NCI-H1417 treated with DMSO at 0.1 percent for 48 hours (cell line): ENCODE measurements at places on chromosomes 6 and 20.

- DNase-seq = no peak
These were observed 1.1 kb upstream of the TCF15 start for GRCh38 chr20:611047-611842.

GRCh38 chr6:81937296-81937937 lies 184.9 kb upstream of the TENT5A start:
- no peak for DNase-seq

GRCh38 chr6:26497610-26498009 lies 2.5 kb upstream of the BTN1A1 start:
- DNase-seq = no peak

DNA sequence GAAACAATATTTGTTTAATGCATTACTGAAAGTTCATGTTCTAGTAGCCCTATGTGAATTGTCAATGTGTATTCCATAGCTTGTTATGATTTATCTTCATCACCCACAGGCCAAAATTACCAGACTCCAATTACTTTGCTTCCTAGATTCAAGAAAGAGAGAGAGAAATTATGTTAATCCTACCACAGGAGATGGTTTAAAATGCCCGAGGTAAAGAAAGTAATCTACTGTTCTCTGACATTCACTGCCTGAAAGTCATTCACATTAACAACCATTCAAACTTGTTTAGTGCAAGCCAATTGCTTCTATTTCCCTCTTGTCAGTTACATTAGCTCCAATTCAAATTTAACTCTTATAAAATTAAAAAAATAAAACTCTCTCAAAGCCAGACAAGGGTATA lies 260.4 kb upstream of the THEMIS start:
- DNase-seq = no peak

GRCh38 chr20:61354901-61355495 lies 102.9 kb downstream of the CDH4 start:
- no peak for DNase-seq

GRCh38 chr20:11311659-11312224 lies 606.0 kb upstream of the BTBD3 start:
- DNase-seq = no peak

GRCh38 chr6:158057213-158057987 lies 75.7 kb downstream of the SYNJ2 start:
- no peak for DNase-seq

DNA sequence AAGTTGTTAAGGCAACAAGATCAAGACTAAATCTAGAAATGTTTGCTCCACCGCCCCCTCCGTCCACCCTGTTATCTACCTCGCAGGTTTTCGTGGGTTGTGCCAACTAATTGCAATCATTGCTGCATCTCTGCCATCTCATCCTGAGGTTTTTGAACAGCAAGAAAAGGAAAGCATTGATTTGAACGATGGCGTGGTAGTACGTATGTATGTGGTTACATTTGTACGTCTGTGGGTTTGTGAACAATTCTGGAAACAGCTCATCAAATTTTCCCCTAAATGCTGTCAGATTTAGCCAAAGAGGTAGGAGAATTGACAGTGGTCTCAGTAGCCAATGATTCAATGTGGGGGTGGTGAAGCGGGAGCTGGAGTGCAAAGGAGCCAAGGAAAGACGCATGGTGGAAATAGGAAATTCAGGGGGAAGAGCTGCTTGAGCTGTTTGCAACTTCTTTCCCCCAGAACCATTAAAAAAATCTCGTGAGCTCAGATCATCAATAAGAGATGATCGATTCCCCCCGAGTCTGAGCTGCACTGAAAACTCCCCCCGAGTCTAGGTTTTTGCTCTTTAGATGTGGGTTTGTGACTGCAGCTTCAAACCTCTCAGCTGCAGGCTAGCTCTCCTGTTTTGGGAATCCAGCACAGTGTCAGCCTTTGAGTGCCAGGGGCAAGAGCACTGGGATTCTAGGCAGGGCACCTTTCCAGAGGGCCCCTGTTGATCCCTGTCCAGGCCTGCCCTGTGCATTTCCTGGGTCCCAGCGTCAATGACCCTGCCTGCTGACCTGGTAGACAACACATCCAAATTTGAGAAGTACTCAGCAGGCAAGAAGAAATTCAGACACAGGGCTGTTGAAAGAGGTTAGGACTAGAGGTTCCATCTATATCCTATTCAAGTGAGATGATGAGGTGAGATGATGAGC lies 72.6 kb upstream of the LY86 start:
- DNase-seq = no peak

GRCh38 chr6:137810554-137811120 lies 56.4 kb upstream of the TNFAIP3 start:
- no peak for DNase-seq

GRCh38 chr6:14089224-14089623 lies 28.3 kb upstream of the CD83 start:
- no peak for DNase-seq

DNA sequence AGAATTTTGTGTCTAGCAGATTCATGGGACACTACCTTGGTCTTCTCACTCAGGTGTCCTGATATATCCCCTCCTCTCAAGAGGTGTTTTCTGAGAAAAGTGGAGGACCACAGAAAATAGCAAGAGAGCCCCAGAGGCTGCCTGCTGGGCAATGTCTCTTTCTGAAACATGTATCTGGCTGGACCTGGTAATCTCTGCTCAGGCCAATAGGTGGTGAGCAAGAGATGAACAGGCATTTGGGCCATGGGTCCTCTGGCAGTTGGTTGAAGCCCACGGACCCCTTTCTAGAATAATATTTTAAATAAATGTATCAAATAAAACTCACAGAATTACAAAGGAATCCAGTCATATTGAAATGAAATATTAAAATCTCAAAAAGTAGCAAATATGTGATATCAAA lies 8.8 kb upstream of the THBD start:
- DNase-seq = no peak

DNA sequence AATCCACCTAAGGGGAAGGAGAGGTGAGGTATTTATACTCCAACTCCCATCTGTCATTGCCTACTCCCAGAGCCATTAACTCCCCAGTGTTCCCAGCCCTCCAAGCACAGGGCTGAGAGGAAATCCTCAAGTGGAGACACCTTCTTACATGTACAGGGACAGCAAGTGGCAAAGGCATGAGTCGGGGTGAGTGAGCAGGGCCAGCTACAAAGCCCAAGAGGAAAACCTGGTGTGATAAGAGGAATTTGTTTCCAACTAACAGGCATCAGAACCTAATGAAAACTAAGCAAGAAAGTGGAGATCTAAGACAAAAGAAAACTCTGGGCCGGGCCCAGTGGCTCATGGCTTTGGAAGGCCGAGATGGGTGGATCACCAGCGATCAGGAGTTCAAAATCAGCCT lies 70.0 kb upstream of the SRSF6 start:
- no peak for DNase-seq

DNA sequence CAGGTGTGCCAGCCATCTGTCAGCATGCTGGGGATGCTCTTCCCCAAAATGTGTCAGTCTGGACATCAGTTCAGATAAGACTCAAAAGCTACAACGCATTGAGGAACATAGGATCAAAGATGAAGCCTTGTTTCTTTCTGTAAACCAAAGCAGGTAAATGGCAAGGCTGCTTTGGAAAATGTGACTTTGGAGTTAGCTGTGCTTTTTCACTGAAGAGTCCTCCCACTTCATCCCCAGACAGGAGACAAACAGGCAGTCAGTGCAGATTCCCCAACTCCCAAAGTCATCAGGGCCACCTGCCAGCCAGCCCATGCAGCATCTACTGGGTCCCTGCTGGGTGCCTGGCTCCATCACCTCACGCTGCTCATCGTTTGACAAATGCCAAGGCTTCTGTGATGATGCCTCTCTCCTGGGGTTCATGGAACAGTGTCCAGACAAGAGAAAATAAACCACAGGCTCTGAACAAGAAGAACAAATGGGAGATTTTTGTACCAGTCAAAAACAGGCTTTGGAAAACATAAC lies 205.0 kb upstream of the BTBD3 start:
- DNase-seq = no peak

DNA sequence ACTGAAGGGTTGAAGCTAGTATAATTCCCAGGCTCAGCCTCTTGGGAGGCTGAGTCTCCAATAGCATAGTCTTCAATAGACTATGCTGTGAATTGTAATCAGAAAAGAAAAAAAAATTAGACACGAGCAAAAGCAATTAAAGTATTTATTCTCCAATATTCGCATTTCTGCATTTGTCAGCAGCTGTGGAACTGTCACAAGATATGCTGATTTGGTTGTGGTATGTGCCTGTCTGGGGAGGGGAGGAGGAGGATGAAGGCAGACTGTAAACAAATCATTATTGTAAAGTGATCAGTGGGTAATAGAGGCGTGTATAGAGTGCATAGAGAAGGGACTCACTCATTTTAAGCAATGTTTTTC lies 10.1 kb upstream of the BICRAL start:
- DNase-seq = no peak

- DNase-seq = no peak
These were observed 409.9 kb downstream of the LAMA2 start for GRCh38 chr6:129292836-129293235.

DNA sequence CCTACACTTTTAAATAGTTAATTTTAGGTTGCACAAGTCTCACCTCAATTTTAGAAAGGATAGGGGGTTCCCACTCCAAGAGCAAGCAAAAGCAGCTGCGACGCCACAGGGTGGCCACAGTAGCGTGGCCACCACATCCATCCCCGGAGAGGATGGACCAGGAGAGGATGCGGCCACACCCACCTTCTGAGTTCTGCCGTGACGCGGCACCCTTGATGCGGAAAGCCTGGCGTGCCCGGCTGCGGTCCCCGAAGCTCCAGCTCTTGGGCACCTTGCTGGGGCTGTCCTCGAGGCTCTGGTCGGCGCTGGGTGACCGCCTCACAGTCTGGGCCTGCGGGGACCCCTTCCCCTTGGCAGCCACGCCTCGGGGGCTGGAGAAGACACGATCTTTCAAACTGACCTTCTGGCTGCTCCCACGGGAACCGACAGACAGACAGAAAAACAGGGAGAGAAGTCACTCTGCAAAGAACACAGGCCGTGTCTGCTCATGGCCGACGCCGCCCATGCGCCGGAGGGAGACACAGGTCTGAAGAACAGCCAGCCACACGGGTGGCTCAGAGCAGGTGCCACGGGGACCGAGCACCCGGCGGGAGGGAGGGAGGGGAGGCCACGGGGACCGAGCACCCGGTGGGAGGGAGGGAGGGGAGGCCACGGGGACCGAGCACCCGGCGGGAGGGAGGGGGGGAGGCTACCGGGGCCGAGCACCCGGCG lies 53.7 kb upstream of the CHRNA4 start:
- no peak for DNase-seq

GRCh38 chr6:56072856-56073255 lies 174.5 kb downstream of the COL21A1 start:
- DNase-seq = no peak

DNA sequence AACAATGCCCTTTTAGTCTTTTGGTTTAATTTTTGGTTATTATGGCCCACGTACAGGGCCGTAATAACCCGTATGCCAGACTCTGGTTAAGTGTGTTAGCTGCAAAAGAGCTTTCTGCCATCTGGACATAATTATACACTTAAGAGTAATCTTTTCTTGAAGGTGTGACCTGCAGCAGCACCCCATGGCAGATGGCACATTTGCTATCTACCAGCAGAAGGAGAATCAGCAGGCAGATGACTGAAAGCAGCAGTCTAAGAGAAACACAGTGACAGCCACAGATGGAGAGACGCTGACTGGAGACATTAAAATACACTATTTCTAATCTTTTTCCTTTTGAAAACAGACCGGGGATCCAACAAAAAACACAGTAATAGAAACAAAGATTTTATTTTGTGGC lies 18.7 kb downstream of the ASF1A start:
- DNase-seq = peak; percentile 34

DNA sequence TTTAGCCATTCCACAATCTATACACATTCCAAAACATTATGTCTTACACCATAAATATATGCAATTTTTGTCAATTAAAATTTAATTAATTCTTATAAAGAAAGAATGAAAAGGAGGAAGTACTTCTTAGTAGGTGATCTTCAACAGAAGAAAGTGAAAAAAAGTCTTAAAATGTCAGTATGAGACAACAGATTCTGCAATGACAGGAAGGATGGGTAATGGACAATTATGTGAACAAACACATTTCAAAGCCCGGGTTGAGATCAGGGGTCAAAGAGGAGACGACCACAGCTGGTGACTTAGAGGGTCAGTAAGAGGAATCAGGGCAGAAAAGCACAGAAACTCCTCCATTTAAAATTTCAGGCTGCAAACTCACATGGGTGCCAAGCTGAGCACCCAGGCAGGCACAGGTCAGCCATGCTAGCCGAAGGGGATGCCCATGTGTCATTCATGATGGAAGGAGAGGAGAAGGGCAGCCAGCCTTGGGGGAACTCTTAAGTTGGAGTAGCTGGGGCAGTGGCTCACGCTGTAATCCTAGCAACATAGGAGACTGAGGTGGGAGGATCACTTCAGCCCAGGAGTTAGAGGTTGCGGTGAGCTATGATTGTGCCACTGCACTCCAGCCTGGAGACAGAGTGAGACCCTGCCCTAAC lies 11.0 kb downstream of the VSX1 start:
- no peak for DNase-seq

DNA sequence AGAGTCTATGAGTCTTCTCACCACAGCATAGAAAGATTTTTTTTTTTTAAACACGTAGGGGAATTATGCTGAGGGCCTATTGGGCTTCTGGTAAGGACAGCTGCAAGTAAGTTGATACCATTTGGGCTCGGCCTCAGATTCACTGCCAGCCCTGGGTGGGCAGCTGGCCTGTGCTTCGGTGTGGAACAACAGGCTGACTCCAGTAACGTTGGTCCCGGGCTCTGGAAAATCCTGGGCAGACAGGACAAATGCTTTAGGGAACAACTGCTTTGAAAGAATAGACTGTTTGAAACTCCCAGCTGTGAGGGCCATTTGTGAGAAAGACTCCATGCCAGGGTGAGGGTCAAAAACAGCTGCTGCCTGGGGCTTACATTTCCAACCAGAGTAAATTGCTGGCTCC lies 366.5 kb downstream of the QKI start:
- no peak for DNase-seq

GRCh38 chr6:133040803-133041419 lies 200.2 kb upstream of the EYA4 start:
- DNase-seq = no peak

GRCh38 chr6:164336455-164336854 lies 921.9 kb downstream of the QKI start:
- no peak for DNase-seq
